GM04503 (cell line): ENCODE measurements at places on chromosomes 5 and 9.
A peak's percentile ranks its signal among the peaks of the same experiment; 100 is the strongest.

DNA sequence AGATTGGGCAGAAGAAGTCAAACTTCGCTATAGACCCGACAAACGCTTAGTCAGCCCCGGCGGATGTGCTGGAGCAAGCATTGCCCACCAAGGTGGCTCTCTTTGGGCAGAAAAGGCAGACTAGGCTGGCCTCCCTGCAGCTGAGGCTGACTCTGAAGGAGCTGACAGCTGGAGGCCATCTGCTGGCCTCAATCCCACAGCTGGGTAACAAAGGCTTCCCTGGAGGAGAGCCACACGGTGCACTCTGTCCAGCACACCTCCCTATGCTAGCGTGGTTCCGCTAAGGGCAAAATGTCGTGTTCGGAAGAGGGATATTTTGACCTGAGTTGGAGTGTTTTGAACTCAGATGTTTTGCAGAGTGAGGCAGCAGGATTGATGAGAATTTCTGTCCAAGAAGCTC, 103.5 kb upstream of the PTCH1 start:
- no peak for DNase-seq

- no peak for DNase-seq
These were observed 35.3 kb upstream of the SMIM32 start for GRCh38 chr5:136228136-136228757.

DNA sequence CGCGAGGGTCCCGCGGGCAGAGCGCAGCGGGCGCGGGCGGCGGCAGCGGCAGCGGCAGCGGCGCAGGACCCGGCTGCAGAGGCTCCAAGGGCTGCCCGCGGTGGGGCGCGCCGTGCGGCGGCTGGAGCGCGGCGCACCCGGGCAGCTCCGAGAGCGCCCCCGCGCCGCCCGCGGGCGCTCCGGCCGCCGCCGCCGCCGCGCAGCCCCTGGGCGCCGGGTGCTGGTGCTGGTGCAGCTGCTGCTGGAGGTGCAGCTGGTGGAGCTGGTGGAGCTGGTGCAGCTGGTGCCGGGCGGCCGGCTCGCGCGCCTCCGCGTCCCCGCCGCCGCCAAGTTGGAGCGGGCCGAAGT, 644 bp downstream of the IER5L start:
- DNase-seq: no peak

DNA sequence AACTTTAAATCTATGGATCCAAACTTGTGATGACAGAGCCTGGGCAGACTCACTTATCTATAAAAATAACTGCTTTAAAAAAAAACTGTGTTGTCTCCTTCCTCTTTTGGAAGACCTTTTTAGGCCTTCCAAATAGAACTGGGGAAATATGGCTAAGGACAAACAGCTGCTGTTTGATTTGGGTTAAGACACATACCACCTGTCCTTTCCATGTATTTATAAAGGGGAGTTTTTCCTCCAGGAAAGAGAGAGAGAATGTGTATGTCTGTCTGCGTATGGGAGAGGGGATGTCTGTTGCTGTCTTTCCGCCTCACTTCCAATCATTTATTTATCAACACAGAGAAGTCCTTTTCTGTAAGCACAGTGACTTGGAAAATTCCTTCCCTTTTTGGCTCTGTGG, 2.8 kb downstream of the ARHGEF37 start:
- DNase-seq: no peak

DNA sequence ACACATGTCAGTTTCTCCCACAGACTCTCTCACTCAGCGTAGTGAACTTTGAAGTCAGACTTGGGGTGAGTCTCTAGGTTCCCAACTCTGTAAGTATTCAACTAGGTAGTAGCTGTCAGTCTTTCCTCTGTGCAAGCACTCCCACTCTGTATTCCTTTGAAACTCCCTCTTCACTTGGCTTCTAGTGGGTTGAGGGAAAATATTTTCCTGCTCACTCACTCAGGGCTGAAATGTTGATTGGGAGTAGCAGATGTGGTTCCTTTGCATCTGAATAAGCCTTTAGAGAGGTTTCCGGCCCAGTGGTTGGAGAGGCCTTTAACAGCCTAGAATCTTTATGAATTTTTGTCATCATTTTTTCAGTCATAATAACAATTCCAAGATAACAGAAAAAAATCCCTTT, 18.1 kb upstream of the ARRDC3 start:
- DNase-seq: no peak

- DNase-seq: no peak
These were observed 140.1 kb upstream of the PPP1R26 start for GRCh38 chr9:135339378-135339973.

- no peak for DNase-seq
These were observed 33.9 kb downstream of the RAD23B start for GRCh38 chr9:107316795-107317661.

GRCh38 chr9:80873861-80874260, 815.5 kb downstream of the TLE1 start:
- DNase-seq: peak; percentile 18

DNA sequence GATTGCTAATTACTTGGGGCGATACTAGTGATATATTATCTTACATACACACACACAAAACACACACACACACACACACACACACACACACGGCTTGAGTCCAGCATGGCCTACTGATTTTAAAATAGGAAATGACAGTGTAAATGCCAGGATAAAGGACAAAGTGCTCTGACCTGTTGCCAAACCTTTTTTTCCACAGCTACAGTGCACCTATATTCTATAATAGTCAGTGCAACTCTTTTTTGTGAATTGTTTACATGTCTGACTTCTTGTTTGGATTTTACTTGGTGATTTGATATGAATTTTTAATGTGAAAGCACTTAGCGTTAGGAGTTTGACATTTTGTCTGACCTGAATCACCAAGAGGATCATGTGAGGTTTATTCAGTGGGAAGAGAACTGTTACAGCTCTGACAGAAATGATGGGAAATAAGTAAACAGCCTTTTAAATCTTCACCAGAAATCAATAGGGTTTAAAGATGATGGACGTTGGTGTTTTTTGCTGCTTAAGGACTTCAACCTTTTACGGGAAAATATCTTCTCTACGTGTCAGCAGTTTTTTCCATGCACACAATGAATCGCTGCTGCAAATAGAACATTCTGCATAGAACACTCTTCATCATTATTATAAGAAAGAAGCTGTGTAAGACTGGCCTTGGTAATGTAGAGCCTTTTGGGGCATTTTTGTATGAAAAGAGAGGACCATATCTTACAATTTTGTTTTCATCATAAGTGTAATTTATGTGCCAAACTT, 218.5 kb downstream of the RANBP17 start:
- no peak for DNase-seq

- DNase-seq: no peak
These were observed 254.8 kb upstream of the PDE4D start for GRCh38 chr5:60148366-60148765.

DNA sequence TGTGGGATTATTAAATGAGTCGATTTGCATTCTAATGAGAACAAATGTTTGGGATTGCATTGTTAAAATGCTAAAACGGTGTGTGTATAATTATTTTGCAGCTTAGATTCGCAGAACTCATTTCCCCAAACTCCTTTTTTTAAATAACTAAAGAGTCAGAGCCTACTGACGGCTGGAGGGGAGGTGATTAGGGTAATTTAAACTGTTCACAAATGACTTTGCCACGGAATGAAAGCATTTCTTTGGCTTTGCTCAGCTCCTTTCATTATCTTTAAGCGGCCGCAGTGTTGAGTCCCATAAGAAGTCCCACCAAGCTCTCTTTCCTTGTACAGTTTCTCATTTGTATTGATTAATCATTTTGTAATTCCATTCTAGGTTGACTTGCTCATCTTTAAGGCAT, 1632.8 kb downstream of the MAT2B start:
- DNase-seq: no peak

GRCh38 chr5:176530983-176531901, 6.0 kb downstream of the RNF44 start:
- no peak for DNase-seq

- no peak for DNase-seq
These were observed 4.6 kb downstream of the IFNE start for GRCh38 chr9:21477466-21477865.

DNA sequence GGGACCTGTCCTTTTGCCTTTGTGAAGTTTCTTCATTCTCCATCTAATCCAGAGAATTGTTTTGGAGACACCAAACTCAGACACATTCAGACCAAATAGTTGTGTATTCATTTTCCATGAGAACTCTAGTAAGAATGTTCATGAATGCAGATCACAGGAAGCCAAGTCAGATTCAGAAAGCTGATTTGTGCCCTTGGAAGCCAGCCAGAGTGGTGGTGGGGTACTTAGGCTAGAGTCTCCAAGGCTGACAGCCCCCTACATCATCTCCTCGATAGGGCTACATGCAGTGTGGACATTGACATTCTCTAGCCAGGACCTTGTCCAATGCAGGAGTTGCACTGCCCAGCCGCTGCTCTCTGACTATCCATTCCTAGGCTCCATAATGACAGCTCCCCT, 137.6 kb downstream of the UGCG start:
- no peak for DNase-seq

DNA sequence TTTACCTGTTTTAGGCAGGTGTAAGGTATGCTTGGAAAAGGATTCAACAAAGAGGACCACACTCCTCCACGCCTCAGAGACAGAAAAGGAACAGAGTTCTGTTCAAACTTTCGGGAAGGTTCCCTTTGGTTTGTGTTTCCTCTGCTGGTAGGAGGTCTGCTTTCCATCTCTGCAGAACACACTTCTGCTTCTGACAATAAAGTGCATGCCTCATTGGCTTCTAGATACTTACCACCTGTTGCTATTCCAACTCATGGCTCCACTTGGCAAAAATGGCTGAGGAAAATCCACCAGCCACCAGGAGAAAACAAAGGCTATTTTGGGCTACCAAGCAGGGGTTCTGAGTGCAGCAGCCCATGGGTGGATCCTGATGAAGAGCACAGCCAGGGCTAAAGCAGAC, 112.7 kb downstream of the NRG2 start:
- DNase-seq: no peak

- no peak for DNase-seq
These were observed 687 bp upstream of the RPS23 start for GRCh38 chr5:82278711-82279370.

- DNase-seq: no peak
These were observed at the start of gene SHOC1 for GRCh38 chr9:111794835-111795556. Gene SHOC1 (minus strand): TSS chr9:111794937. CDS start chr9:111791418, 3,519 bp downstream.

GRCh38 chr9:103168254-103168653, 173.1 kb downstream of the CYLC2 start:
- no peak for DNase-seq

DNA sequence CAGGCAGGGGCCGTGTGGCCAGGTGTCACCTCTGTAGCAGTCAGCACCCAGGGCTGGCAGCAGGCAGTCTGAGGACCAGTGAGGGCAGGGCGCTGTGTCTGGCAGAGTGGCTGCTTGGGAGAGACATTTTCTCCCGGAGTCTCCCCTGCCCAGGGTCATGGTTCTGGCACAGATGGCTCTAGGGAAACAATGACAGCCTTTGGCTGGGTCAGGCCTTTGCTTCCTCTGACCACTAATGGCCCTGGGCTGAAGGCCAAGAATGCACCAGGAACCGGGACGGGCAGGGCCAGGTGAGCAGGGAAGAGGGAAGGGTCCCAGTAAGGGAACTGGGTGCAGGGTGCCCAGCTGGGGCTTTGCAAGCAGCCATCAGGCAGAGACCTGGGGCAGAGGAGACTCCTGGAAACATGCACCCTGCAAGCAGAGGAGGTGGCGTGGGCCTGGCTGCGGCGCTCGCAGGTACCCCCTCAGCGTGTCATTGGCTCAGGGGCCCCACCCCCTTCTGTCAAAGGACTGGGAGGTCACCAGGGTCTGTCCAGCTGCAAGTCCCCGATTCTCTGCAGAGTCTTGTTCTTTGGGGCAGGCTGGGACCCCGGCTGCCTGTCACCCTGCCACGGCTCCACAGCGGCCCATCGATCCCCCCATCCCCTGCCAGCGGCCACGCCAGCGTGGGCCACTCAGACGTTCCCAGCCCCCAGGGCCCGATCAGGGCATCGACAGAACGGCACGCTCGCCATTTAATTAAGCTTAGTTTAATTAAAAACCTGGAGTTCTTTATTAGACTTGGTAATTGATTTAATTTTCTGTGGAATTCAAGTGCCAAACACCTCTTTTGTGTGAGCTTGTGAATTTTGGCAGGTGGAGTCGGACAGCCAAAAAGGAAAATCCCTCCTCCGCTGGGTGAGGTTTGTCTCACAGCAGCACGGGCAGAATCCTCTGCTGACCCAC, 18.9 kb upstream of the TMEM250 start:
- no peak for DNase-seq

DNA sequence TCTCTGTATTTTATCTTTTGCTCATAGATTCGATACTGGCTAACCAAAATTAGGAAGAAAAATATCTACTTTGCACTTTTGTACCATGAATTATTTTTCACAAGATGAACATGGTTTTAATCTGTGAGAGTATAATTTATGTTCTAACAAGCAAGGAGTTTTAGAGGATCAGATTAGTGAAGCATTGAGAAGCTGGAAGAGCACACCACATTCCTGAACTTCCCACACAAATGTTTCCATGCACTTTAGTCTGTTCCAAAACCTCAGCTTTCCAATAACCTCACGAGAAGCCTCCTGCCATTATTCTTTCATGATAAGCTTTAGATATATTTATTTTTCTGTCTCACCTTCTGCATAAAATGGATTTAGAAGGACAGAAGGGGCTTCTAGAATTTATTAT, 98.7 kb upstream of the MPDZ start:
- no peak for DNase-seq

- DNase-seq: no peak
These were observed 45.2 kb downstream of the SEMA5A start for GRCh38 chr5:9500625-9501024.

GRCh38 chr5:74337984-74338310, 302.6 kb downstream of the ENC1 start:
- DNase-seq: no peak

- DNase-seq: no peak
These were observed 37.7 kb downstream of the NSG2 start for GRCh38 chr5:174083056-174083827.

- peak; percentile 14 for DNase-seq
These were observed 7.9 kb upstream of the ZFP62 start for GRCh38 chr5:180868960-180869359.
